Non-pigmented ciliary epithelial cell (primary cell): ENCODE measurements at places on chromosomes 7 and 10.
A peak's percentile ranks its signal among the peaks of the same experiment; 100 is the strongest.

DNA sequence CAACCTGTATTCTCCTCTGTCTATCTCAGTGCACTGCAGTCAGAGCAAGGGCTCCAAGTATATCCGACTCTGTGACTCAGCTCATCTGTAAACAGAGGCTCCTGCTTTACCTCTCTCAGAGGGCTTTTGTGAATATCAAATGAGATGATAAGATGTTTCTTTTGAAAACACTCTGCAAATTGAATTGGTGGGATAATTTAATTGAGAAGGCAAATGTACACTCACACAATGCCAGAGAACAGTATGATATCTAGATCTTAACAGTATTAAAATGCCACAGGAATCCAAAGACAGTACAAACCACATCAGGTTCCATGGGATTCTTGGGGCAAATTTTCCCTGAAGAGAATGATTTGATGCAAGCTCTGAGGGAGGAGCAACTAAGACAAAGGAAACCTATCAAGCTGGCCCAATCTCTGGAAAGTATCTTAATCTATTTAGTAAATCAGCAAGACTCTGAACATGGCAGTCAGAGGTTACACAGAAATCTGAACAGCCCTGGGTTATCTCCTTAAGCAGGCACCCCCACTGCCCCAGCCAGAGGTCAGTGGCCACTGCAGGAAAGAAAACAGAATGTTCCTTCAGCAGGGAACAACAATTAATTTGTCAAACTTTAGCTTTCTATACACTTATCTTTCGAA, 45.9 kb downstream of the DOCK4 start:
- DNase-seq, result peak; percentile 9

DNA sequence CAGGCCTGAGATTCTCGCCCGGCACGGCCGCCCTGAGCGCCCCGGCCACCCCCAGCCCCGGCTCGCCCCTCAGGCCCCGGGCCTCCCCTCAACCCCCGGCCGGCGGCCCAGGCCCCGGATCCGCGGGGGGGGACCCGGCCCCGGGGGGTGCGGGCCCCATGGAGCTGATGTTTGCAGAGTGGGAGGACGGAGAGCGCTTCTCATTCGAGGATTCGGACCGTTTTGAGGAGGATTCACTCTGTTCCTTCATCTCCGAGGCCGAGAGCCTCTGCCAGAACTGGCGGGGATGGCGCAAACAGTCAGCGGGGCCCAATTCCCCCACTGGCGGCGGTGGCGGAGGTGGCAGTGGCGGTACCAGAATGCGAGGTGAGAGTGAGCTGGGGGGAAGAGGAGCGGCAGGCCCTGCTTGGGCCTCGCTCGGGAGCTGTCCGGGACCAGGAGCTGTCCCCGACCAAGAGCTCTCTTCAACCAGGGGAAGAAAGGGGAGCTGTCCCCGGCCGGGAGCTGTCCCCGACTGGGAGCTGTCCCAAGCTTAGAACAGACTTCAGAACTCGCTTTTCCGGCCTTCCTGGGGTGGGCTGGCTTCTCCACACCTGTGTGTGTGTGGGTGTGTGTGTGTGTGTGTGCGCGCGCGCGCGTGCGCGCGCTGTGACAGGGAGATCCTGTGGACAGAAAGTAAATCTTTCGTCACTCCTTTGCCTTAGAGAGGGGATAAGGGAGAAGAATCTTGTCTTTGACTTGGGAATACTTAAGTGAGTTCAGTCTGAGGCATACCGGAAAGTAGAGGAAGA, 510 bp downstream of the ZSWIM8 start:
- DNase-seq, result no peak

DNA sequence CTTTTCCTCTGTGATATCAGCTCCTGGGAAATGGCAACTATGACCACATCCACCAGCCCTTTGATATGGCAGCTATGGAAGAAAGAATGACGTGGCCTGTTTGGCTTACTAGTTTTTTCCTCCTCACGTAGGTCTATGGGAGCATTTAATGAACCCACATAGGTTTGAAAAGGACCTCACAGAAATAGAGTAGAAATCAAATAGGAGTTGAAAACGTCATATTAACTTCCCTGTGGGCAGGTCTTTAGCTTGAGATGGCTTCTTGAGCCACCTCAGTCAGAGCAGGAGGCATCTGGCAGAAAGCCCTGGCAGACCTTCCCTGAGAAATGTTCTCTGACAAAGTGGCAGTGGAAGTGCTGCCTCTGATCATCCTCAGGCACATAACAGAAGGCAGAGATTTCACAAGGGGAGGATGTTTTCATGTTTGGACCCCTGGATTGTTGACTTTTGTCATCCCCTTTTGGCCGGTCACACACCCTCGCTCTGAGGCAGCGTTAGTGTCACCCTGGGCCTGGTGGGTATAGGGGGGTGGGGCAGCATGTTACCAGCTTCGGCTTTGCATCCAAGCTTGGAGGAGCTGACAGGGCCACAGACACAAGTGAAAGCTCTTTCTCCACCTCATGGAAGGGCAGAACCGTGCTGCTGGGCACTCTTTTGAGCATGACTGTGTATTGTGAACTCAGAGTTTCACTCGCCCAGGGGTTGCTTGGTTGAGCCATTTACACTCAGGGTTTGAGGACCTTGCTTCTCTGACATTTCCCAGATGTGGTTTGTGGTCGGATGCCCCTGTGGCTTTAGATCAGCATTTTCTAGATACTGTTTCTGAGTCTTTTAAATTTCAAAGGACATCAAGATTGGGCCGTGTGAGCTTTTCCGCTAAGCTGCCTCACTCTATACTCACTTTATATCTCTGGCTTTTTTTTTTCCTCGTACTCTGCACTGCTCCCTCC, 184.2 kb downstream of the STK31 start:
- DNase-seq, result peak; percentile 43

DNA sequence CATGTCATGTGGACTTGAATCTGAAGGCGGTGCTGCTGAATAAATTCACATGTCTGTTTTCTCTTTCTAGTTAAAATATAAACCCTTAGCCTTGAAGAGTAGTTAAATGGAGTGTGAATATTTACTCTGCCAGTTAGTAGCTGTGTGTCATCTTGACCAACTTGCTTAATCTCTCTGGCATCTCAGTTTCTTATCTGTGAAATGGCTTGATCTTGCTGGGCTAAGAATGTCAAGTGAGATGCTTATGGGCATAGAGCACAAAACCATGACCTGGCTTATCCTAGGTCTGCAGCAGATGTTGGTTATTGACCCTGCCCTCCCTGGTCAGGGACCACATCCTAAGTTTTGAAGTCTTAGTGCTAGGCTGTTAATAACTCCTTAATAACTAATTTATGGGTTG, 16.6 kb downstream of the ARID5B start:
- DNase-seq, result no peak

DNA sequence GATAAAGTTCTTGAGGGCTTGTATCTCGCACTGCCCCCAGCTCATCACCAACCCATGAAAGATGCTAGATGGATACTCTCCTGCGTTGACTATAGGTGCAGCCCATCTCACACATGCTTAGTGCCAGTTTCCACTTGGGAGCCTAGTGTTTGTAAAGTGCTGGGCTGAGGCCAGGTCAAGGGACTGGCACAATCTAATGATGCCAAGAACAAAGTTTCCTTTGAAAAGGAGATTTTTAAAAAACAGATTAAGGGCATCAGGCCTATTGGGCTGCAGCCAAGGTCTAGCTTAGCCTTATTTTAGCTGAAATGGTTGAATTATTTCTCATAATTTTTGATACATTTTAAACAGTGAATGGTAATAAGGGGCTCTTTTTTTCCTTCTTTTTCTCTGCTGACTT, 259.0 kb downstream of the ADRA2A start:
- DNase-seq, result no peak

- no peak for DNase-seq
Measured at GRCh38 chr7:1323178-1324027, 90.7 kb downstream of the UNCX start.

DNA sequence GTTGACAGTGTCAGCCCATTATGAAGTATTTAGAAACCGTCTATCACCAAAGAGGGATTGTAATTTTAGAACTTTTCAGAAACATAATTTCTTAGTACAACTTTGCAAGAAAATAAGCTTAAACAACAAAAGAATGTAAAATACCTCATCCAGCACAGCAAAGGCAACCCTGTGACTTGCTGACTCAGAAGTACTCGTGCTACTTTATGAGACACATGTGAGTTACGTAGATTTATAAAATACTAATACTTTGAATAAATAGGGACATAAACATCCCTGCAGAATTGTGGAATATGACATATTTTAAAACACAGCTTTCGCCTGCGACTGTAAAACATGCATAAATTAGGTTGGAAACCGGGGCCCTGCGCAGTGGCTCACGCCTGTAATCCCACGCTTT, 739.7 kb upstream of the ANKRD30A start:
- DNase-seq, result no peak

- no peak for DNase-seq
Measured at GRCh38 chr10:114245121-114245791, 6.2 kb downstream of the VWA2 start.

DNA sequence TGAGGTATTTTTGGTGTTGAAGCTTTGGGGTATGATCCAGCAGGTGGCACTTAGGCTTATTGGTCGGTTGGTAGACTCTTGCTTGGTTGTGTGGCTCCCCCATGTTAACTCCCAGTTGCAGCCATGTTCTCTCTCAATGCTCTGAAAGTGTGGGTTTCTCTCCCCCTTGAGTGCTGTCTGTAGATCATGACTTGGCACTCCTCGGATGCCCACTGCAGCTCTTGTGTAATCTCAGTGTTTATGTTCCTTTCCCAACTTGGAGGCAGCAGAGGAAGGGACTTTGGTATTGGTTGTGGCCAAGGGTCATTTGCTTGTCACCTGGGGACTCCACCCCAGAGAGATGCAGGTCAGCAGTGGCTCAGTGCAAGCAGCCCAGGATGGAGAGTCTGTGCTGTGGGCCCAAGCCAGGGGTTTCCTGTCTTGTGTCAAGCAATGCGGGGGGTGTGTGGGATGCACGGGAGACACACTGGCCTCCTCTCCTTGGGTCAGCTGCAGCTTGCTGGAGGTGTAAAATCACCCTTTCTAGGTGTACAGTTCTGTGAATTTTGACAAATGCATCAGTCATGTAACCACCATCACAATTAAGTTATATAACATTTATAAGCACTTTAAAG, 36.9 kb downstream of the PIK3CG start:
- no peak for DNase-seq

GRCh38 chr10:116878123-116878522, 28.8 kb downstream of the ENO4 start:
- DNase-seq, result no peak

DNA sequence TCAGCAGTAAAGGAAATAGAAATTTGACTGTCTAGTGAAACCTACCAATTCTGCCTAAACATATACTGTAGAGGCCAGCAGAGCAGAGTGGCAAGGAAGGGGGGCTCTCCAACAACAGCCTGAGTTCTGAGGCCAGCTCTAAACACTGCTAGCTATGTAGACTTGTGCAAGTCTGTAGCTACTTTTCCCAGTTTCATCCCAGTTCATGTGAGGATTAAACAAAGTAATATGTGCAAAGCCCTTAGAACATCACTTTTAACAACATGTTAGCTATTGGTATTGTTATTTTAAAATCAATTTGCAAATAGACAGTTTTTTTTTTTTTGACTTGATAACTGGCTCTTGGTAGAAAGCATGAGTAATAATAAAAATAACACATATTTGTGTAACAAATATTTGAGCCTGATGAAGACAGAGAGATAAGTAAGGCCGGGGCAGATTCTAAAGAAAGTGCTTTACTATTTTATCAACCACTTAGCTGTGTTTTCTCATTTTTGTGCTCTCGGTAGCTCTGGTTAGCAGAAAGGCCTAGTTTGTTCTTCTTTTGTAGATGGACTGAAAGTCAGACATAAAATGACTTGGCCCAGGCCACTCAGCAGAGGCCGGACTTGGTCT, 9.3 kb downstream of the CHST12 start:
- DNase-seq, result no peak

- no peak for DNase-seq
Measured at GRCh38 chr10:124694481-124695220, 49.5 kb downstream of the FAM53B start.

DNA sequence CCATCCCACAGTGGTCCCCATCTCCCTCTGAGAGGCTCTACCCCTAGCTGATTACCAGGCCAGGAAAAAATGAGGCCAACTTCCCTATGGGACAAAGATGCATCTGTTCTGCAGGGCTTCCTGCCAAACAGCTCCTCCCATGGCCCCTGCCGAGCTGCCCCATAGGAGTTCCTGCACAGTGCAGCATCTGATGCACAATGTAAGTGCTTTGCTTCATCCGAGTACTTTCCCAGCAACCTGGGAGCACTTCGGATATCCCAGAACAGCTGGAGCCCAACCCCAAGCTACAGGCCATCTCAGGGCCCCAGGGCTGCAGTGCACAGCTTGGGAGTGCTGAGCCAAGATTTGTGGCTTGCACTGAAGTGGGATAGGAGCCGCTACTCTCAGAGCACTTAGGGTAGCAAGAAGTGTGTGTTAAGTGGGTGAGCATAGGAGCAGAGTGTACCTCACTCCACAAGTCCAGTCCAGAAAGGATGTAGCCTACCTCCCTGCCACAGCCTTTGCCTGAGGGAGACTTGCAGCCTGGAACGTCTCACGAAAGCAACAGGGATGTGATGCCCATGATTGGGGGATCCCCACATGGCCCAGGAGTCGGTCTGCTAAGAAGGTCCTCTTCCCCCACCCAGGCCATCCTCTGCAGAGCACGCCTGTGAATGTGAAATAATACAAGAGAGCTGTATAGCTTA, 209.6 kb upstream of the VWC2 start:
- DNase-seq, result no peak
